ENCODE measurements at places on chromosomes 5 and 9.

- peak; percentile 32 for DNase-seq
Measured at GRCh38 chr5:54905942-54906537, 79.4 kb downstream of the ESM1 start.

- DNase-seq = no peak
Measured at GRCh38 chr9:129568560-129569501, 52.1 kb downstream of the C9orf50 start.

- DNase-seq = peak; percentile 59
Measured at GRCh38 chr9:131393622-131394463, at the start of gene PRRC2B. PRRC2B (plus strand) TSS chr9:131394086; CDS start chr9:131430145, 36,059 bp downstream.

GRCh38 chr5:33934176-33934575 is 2.0 kb upstream of the RXFP3 start:
- DNase-seq = no peak

DNA sequence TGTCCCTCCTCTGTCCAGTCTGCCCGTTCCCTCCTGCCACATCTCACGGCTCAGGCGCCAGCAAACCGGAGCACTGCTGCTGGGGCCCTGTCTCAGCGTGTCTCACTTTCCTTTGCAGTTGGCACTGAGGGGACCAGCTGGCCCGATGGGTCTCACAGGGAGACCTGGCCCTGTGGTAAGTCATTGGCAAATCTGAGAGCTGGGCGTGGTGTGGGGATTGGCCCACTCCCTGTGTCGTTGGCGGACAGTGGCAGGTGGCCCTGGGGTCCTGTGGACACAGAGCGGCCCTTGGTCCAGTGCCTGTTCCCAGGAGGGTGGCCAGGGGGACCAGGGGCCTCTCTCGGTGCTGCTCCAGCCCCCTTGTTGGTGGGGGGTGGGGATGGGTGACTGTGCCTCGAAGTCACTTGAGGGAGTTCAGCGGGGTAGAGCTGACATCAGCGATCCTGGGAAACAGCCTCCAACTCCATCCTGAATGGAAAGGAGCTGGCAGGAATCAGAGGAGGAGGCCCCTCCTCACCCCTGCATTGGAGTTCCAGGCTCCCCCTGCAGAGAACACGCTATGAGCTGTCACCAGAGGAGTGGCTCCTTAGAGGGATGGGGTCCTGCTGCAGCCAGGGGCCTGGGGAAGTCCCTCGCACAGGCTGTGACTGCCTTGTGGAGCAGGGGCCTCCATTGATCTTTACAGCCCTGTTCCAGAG is 111.0 kb downstream of the COL5A1 start:
- no peak for DNase-seq

DNA sequence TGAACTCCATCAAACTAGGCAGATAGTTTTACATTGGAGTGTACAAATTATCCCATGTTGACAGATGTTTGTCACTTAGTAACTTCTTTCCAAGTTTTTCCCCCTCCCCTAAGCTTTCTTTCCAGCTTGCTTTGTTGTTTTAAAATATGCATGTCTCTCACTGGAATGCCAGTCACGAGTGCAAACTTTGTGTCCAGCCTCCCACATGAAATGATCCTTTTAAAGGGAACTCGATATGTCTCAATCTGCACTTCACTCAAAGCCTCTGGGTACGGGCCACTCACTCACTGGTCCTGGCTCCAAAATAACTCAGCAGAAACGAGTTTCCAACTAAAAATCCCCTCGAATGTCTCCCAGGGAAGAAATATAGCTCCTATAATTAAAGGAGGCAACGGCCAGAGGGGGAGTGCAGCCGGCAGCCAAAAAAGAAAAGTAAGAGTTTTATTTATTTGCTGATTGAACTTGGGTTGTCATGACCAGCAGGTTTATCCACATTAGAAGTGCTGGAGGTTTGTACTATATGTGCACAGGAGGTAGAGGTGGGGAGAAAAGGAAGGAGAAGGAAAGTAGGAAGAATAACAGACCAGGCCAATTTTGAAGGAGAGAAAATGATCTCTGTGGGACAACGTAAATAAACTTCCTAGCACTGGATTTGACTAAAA is 17.5 kb downstream of the NR2F1 start:
- DNase-seq = no peak

- no peak for DNase-seq
Measured at GRCh38 chr5:33781286-33781685, 110.5 kb downstream of the ADAMTS12 start.

GRCh38 chr5:58582019-58582802 is 664 bp upstream of the RAB3C start:
- DNase-seq = no peak

GRCh38 chr5:107578051-107578635 is 92.6 kb downstream of the EFNA5 start:
- no peak for DNase-seq

GRCh38 chr5:125981016-125981415 is 442.2 kb upstream of the GRAMD2B start:
- DNase-seq = no peak

GRCh38 chr9:22105005-22105722 is 96.1 kb upstream of the CDKN2B start:
- DNase-seq = no peak

- no peak for DNase-seq
Measured at GRCh38 chr9:2729003-2729402, 11.7 kb downstream of the KCNV2 start.

DNA sequence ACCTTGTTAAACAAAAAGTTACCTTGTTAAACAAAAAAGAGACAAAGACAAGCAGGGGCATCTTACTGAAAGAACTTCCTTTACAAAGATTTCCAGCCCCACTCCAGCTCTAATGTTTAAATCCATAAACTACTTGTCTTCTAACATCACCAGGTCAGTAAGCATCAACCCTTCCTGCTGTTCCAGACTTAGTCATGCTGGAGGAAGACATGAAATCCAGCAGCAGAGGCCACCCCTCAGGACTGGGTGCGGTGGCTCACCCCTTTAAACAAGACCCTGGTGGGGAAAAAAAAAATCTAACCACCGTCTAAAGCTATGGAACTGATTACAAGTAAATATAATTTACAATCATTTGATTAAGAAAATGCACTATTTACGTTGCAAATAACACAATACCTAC is 9.1 kb downstream of the PDCL start:
- no peak for DNase-seq

DNA sequence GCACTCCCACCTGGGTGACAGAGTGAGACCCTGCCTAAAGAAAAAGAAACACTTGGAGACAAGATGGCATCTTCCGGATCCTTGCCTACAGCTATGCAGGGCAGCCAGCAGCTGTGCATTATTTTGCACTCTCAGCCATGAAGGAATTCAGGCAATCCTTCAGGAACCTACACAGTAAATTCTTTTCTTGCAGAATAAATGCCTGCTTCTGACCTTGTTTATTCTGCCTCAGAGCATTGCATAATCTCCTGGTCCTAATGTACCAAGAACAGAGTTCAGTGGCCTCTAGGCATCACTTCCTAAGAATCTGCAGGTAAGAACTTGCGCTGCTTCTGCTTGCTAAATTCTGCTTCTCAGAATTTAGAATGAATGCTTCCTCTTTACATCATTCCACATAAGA is 16.8 kb downstream of the GLDC start:
- no peak for DNase-seq

- no peak for DNase-seq
Measured at GRCh38 chr5:82422751-82423181, 144.6 kb upstream of the RPS23 start.

GRCh38 chr5:181281077-181281983 is 20.4 kb upstream of the TRIM52 start:
- DNase-seq = no peak

DNA sequence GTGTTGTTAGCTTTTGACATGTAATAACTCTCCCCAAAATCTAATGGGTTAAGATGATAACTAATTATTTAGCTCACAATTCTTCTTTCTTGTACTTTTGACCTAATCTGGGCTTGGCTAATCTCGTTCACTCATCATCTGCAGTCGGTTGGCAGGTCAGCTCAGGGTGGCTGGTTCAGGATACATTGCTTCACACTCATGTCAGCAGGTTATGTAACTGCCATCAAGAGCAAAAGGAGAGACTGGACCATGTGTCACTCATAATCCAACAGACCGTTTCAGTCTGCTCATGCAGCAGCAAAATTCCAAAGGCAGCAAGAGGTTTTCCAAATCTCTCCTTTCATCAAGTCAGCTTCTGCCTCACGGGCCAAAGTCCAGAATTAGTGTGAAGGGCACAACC is 998.4 kb upstream of the CTNND2 start:
- DNase-seq = no peak

- no peak for DNase-seq
Measured at GRCh38 chr9:111700776-111701175, 39.4 kb downstream of the GNG10 start.

DNA sequence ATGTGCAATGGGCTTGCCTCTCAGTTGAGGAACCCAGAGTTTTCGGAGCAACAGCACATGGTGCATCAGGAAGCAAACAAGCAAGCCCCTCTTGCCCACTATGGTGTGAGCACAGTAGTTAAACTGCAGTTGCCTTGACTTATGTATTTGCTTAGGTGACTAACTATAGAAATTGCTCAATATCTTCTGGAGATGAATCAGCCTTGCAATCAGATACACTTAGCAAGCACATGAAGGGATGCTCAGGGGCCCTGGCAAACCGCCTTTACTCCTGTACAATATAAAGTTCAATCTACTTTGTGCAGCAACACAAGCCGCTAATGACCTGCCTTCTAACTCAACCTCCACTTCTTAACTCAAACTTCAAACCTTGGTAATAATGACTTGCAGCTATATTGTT is 581.7 kb upstream of the RIOK2 start:
- no peak for DNase-seq

DNA sequence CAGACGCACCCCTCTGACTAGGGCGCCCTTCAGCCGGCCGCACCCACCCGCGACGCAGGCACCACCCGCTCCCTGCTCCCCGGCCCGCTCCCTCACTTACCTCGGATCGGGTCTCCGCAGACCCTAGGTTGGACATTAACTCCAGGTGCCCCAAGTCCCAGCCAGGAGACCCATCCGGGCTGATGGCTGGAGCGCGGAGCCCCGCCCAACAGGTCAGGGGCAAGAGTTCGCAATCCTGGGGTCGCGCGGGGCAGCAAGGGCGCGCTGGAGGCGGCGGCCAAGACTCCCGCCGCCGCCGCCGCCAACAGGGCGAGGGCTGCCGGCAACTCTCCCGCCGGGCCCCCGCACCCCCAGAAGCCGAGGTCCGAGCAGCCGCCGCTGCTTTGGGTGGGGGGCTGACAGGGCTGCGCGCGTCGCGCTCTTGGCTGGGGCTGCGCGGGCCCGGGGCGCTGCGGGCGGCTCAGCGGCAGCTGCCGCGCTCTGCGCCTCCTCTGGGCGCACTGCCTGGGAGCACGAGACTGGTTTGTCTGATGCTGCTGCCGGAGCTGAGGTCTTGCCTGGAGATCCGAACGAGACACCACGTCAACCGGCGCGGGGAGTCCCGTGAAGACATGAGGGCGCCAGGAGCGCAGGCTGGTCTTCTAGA is at the start of gene GDNF:
Gene GDNF (minus strand): TSS at position 635 of the 646 bp plus-strand sequence. CDS start 5,245 bp downstream, outside the sequence.
- DNase-seq = no peak

GRCh38 chr9:84947412-84947972 is 278.0 kb downstream of the NTRK2 start:
- no peak for DNase-seq

DNA sequence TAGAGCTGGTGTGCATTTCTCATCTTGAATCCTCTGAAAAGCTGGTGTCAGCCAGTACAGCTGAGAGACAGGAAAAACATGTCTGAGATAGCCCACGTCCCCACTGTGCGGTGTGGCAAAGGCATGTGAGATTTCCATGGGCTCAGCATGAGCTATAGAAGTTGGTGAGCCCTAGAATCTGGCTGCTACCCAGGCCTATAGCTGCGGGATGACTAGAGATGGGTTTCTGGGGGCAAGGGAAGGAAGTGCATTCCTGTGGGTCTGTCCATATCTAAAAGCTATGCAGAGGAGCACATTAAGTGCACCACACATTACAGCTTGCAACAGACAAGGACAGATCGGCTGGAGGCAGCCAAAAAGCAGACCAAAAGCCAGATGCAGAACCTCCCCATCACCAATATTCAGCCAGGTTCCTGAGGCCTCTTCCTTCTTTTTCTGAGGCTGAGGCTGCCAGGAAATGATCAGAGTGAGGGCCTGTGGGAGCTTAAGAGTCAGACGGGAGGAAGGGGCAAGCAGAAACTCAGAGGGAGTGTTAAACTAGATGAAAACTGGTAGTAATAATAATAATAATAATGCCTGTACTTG is 55.8 kb upstream of the RANBP3L start:
- no peak for DNase-seq

DNA sequence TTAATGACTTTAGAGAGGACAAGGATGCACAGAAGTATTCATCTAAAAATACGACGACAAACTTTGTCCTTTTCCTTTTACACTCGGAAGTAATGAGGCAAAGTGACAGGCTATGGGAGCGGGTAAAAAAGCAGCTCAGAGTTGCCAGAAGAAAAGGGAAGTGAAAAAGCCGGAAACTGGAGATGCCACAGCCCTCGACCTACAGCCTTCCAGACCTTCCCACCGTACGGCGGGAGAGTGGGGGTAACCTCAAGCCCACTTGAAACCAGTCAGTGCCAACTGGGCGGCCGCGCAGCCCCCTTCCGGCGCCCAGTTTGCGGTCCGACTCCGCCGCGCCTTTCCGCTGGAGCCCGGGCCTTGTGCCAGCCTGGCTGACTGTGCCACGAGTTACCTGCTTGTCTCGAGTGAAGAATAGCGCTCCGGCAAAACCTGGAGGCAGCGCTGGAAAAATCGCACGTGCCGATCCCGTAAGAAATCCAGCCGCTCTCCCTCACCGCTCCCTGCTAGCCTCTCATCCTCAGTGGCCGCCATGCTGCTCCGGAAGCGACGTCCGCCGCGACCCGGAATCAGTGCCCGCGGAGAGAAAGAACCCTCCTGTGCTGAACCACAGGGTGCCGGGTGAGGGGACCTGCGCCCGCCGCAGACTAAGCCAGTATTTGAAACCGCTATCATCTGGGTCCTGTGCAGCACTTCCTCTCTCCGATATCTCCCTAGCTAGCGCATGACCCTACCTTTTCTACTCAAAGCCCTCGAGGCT is at the start of gene PGGT1B:
Gene PGGT1B (minus strand): TSS at position 557 of the 757 bp plus-strand sequence. CDS start 26 bp downstream, at position 531.
- DNase-seq = no peak
